Stimulated activated CD4-positive, alpha-beta T cell treated with anti-CD3 and anti-CD28 coated beads, Interleukin-1b, Interleukin-23, amount 100 ng/mL, for 4 hours (primary cell): ENCODE measurements at places on chromosomes 1 and 21.

- no peak for DNase-seq
Observed at GRCh38 chr1:1315435-1315954, 7.1 kb downstream of the PUSL1 start.

DNA sequence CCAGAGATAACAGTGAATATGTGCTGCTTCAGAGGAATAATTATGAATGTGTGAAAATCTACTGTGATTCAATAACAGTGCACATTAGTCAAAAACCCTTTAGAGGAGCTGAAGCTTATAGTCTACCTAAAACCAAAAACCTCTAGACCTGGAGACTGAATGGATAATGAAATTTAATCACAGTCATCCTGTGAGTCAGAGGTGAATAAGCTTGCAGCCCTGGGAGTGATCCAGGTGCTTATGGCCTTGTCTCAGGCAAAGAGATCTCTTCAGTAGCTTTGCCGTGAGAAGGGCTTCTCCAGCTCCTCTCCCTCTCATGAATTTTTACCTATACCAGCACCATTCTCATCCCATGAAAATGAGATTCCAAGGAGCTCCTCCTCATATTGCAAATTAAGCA, 81.3 kb upstream of the RGS4 start:
- DNase-seq, result no peak

- no peak for DNase-seq
Observed at GRCh38 chr1:240308096-240308495, 216.4 kb downstream of the FMN2 start.

DNA sequence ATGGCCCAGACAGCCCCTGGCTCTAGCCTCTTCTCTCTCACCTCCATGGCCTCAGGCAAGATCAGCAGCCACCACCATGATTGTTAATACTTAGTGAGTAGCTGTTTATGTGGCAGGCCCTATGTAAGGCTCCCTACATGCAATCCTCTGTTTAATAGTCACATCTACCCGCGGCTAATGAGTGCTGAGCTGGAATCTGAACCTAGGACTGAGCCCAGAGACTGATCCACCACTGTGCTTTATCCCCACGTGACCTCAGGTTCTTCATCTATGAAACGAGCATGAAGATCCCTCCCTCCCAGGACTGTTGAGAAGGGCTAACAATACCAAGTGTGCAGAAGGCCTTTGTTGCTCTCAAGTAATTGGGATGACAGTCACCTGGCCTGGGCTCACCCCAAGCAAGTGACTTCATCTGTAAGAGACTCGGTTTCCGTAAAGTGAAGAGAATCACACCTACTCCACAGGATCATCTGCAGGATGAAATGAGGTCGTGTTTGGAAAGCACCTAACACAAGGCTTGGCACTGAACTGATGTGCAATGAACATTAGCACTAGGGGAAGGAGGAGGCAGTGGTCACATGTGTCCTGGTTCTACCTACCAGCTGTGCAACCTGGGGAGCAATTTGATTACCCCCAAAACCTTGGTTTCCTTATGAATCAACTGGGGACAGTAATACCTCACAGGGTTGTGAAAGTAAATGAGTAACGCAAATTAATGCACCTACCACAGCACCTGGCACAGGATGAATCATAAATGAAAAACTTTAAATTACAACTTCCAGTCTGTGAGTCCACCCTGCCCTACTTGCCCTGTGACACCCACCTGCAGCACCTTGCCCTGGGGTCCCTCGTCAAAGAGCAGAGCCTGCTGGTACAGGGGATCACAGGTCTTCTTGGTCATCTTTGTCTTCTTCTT, 37.2 kb downstream of the RIMS3 start:
- no peak for DNase-seq

DNA sequence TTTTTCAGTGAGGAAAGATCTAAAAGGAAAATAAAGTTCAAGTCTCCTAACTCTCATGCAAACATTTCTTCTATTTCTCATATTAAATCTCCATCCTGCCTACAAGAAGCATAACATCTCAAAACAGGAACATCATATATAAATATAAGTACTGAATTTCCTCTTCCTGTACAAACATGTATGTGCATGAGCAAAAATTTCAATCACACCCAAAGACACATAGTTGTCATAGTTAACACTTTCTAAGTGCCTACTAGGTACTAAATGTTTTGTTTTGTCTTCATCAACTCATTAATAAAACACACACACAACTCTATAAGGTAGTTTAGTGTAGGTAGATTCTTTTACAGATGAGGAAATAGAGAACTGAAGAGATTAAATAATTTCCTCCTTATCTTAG, 237.1 kb upstream of the ADGRL2 start:
- no peak for DNase-seq

DNA sequence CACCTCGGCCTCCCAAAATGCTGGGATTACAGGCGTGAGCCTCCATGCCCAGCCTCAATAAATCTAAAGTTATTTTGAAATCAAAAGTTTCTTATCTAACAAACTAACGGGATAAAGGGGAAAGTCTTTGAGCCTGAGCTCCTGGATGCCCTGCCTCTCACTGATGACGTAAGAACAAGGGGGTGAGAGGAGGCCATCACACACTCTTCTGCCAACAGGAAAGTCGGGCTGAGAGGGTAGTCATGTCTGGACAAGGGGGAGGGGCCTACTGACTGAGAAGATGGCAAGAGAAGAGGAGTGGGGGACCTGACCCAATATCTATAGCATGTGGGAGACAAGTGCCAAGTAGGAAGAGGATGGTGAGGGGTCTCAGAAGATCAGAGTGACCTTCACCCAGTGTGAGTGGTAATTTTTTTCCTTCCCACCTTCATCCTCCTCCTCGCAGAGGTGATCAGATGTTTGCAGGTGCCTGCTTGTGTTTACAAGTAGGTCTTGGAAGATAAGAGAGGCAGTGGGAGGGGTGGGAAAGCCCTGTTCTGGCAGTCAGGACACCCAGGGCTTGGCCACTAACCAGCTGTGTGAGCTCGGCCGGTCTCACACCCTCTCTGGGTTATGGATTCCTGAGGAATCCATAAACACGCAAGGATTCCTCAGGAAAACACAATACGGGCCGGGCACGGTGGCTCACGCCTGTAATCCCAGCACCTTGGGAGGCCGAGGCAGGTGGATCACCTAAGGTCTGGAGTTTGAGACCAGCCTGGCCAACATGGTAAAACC, 9.6 kb downstream of the UQCRHL start:
- no peak for DNase-seq

DNA sequence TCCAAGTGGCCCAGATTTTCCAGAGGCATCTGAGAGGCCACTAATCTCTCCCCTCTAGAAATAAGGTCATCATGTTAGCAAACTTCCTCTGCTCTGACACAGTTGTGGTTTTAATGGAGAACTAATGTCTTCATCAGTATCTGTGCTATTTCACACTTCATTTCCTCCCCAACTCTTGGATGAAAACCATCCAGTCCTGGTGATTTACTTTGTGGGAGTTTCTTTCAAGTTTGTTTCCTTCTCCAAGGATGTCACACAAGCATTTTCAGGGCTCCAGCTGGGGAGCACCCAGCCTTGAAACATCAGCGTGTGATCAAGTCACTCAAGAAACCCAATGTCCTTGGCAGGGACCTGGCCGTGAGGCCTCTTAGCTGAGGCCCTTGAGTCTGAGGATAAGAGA, 38.8 kb downstream of the TBX15 start:
- DNase-seq, result no peak

GRCh38 chr1:204578867-204579664, 62.9 kb downstream of the MDM4 start:
- DNase-seq, result no peak

- no peak for DNase-seq
Observed at GRCh38 chr1:179217943-179218507, 11.5 kb downstream of the ABL2 start.

- no peak for DNase-seq
Observed at GRCh38 chr1:158290321-158290844, 660 bp downstream of the CD1C start.

DNA sequence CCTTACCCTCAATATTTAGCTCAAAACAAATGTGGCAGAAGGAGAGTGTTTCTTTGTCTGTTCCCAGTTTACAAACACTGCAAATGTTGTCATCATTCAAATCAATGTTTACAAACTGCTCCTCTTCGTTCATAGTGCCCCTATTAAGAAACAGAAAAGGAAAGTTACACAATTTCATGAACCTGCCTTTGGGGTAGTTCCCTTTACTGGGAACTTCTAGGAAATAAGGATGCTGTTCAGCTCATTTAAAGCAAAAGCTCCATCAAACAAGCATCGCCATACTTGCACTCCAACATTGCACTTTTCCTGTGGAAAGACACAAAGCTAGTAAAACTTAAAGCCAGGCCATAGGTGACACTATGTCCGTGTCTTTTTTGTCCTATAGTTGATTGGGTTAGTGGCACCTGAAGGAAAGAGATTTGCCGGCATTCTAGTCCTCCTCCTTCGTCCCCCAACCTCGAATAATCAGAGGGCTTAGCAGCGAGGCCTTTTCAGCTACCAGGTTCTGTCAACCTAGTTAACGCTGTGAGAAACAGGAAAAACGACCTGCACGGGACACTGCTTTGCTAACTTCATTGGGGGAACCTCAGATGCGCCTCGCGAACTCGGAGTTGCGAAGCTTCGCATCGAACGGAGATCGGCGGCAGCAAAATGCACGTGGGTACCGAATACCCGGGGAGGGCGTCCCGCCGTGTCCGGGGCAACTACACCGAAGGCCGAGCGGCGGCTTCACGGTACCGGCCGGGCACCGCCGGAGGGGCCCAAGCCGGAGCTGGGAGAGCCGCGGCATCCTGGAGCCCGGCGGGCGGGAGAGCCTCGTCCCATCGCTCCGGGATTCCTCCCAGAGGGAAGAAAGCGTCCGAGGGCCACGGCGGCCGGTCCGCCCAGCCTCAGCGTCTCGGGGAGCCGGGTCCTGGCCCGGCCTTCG, 706 bp downstream of the C21orf91 start:
- peak; percentile 34 for DNase-seq

DNA sequence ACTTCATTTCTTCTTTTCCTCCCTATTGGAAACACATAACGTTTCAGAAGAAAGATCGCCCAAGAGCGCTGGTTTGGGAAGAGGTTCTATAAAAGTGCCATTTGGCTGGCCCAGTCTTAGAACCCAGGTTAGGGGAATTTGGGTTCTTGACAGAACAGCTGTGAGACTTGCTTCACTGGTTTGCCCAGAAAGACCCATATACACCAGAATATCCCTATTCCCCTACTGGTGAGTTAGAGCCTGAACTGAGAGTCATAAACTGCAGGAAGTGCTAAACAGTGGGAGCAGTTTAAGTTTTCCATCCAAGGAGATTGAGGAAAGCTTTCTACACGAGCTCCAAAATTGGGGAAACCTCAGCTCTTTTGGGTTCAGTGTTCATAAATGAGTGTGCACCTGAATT, 275.2 kb downstream of the VAV3 start:
- DNase-seq, result no peak

- peak; percentile 66 for DNase-seq
Observed at GRCh38 chr21:36927719-36928117, 38.8 kb downstream of the HLCS start.

DNA sequence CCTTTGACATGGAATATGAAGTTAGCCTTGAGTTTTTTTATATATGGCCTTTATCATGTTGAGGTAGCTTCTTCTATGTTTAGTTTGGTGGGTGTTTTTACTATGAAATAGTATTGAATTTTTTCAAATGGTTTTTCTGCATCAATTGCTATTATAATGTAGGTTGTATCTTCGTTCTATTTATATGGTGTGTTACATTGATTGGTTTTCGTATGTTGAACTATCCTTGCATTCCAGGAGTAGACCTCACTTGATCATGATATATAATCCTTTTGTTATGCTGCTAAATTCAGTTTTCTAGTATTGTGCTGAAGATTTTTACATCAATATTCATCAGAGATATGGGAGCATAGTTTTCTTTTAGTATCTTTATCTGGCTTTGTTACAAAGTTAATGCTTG, 55.8 kb downstream of the C1orf198 start:
- DNase-seq, result no peak

DNA sequence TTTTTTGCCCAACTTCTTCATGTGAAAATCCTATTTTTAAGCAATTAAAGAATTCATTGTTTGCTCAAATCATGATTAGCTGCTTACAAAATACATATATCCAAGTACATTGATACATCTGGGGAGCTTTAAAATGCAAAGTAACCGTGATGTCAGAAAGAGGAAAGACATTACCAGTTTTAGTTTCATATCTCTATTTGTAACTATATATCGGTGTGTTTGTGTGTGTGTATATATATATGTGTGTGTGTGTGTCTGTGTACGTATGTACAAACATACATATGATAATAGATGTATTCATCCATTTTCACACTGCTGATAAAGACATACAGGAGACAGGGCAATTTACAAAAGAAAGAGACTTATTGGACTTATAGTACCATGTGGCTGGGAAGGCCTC, 310.1 kb downstream of the DPYD start:
- no peak for DNase-seq

DNA sequence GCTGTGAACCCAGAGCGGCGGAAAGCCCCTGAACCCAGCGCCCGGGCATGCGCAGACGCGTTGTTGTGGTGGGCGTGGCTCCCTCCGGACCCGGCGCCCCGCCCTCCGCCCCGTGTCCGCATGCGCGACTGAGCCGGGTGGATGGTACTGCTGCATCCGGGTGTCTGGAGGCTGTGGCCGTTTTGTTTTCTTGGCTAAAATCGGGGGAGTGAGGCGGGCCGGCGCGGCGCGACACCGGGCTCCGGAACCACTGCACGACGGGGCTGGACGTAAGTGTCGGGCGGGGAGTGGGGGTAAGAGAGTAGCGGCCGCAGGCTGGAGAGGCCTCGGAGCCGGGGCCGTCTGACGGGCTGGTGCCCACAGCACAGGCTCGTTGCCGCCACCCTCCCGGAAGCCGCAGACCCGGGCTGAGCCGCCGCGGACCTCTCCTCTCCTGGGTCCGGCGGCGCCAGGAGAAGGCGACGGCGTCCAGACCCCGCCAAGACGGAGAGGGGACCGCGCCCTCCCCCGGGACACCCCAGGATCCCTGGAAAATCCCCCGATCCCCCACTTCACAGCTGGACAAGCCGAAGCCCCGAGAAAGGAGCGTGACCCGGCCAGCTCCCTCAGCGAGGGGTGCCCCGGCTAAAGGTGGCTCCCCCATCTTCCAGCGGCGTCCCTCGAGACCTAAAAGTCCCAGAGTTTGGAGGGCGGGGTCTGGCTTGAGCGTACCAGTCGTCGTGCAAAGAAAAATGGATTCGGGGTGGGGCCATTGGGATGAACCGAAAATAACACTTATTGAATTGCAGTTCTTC, at the start of gene TMEM50A:
Gene TMEM50A, plus strand, starts transcription at position 147 of the 794 bp plus-strand sequence. CDS start 2,153 bp downstream, outside the sequence.
- peak; percentile 88 for DNase-seq

GRCh38 chr21:41411449-41412089, 14.5 kb upstream of the MX1 start:
- no peak for DNase-seq

DNA sequence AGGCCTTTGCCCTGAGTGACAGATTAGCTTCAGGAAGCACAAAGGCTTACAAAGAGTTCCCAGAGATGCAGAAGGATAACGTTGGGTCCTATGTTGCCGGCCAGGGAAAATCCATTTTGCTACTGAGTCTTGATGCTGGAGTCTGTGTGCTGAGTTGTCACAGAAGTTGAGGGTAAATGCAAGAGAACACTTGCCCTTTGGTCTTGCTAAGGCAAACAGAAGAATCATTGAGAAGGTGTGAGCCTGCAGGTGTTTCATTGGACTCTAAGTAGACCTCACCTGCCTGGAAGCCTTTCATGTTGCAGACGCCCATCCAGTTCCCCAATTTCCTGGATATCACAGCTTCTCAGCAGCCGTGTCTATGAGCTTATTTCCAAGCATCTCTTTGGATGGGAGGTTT, 105.2 kb downstream of the PCP4 start:
- no peak for DNase-seq

GRCh38 chr1:4854367-4854766, 200.0 kb downstream of the AJAP1 start:
- DNase-seq, result no peak

GRCh38 chr21:16070207-16070651, 340.4 kb downstream of the USP25 start:
- DNase-seq, result no peak

GRCh38 chr1:91768786-91769725, 116.9 kb downstream of the TGFBR3 start:
- no peak for DNase-seq
